Esophagus squamous epithelium (tissue), 5 donors: ENCODE measurements at places on chromosomes 5 and 9.
A peak's percentile ranks its signal among the peaks of the same experiment; 100 is the strongest.

GRCh38 chr9:92734931-92735635, 29.6 kb downstream of the BICD2 start:
- H3K27me3 ChIP-seq: no peaks in the 10 kb centered on the region
- H3K36me3 ChIP-seq: no peaks in the 10 kb centered on the region
- H3K4me1 ChIP-seq: peaks cover 36% of the 10 kb centered on the region
- peak overlapping the region; percentile 49 for H3K27ac ChIP-seq
- no peak for DNase-seq
- no peak overlapping the region for H3K4me3 ChIP-seq

DNA sequence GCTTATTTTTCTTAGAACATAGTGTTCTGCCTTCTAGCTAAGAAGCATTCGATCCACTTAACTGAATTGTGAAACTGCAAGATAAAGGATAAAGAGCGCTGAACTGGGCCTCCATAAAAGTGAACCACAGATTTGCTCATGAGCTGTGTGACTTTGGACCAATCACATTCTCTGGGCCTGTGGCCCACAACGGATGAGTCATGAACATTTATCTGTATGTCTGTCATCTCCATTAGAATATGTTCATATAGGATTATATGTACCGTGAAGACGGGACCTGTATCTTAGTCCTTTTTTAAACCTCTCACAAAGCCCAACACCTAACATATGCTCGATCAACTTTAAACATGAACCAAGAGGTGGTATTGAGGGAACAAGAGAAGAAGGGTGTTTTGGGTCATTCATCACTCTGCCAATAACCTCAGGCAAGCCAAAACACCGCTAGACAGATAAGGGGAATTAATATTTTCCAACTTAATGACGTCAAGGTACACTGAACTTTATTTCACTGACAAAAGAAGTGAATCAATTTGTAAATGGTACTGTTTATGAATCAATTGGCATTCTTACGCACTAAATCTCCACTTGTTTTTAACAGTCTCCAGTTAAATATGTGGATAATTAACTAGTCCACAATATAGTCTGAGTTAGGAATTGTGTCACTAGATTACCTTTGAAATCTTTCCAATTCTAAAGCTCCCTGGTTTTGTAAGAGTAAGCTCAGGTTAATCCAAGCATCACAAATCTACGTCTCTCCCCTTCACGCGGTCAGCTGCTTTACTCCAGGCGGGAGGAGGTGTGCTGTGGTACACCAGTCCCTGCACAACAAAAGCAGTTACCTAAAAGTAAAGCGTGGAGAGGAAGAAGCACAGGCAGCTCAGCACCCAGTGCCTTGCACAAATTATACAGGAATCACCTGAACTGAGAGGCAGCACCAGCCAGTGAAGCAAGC, 1.6 kb downstream of the TMEM245 start:
- peak overlapping the region; percentile 99 for H3K4me3 ChIP-seq
- no peak for DNase-seq
- peak overlapping the region; percentile 90 for H3K27ac ChIP-seq
- peaks cover 69% of the 10 kb centered on the region for H3K4me1 ChIP-seq

DNA sequence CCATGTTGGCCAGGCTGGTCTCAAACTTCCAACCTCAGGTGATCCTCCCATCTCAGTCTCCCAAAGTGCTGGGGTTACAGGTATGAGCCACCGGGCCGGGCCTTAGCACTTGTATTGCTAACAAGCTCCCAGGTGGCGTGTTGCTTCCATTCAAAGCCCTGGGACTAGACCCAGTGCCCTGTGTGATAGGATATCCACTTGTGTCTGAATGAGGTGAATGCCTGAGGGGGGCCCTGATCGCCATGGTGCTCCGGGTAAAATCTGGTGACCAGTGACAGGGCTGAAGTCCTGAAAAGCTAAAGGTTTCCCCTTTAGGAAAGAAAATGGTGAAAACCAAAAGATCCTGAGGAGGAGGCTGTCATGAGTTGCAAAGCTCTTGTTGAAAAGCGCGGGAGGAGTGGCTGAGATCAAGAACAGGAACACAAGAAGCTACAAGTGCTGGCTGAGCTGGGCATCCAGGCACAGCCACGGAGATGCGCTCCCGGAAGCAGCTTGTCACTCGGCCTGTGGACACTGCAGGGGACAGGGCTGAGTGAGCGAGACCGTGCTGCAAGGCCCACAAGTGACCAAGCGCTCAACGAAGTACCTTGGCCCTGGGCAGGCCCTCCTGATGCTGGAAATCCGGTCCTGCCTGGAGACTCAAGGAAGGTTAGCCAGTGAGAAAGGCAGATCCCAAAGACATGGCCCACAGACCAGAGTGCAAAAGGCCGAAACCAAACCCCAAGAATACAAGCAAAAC, 39.8 kb upstream of the NXNL2 start:
- H3K27me3 ChIP-seq: no peaks in the 10 kb centered on the region
- H3K4me3 ChIP-seq: no peak overlapping the region
- DNase-seq: no peak

DNA sequence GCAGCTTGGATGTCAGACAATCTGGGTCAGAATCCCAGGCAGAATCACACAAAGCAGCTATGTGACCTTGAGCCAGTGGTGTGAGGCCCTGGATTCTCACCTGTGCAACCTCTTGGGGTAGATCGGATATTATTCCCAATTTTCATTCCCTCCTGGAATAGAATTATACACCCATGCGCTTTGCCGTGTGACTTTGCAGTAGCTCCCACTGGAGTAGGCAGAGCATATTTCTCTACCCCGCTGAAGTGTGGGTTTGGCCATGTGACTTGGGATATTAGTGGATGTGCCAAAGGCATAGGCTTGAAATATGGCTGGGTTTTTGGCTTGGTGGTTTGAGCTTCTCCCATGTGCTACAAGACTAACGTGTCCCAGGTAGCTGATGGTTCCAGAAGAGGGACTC, 35.5 kb upstream of the IER5L start:
- H3K4me1 ChIP-seq: no peaks in the 10 kb centered on the region
- H3K36me3 ChIP-seq: no peaks in the 10 kb centered on the region
- H3K4me3 ChIP-seq: no peak overlapping the region

- no peak for DNase-seq
- H3K4me1 ChIP-seq: peaks cover 14% of the 10 kb centered on the region
- no peaks in the 10 kb centered on the region for H3K36me3 ChIP-seq
- no peak overlapping the region for H3K27ac ChIP-seq
These were observed 335.8 kb downstream of the GADD45G start for GRCh38 chr9:89940625-89941024.

DNA sequence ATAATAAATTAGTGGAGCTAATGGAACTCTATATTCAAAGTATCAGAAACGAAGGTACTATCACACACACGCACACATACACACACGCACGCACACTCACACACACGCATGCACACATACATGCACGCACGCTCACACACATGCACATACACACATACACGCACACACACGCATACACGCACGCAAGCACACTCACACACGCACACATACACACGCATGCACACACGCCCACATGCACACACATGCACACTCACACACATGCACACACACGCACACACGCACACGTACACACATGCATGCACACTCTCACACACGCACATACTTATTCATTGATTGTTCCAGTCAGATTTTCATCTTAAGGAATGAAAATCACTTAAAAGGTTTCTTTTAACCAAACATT, 69.8 kb upstream of the ICE1 start:
- no peaks in the 10 kb centered on the region for H3K36me3 ChIP-seq
- H3K27ac ChIP-seq: no peak overlapping the region
- no peak overlapping the region for H3K4me3 ChIP-seq

GRCh38 chr5:87243161-87243844, 24.4 kb upstream of the RASA1 start:
- no peaks in the 10 kb centered on the region for H3K27me3 ChIP-seq
- no peaks in the 10 kb centered on the region for H3K4me1 ChIP-seq
- H3K27ac ChIP-seq: no peak overlapping the region
- H3K36me3 ChIP-seq: no peaks in the 10 kb centered on the region

DNA sequence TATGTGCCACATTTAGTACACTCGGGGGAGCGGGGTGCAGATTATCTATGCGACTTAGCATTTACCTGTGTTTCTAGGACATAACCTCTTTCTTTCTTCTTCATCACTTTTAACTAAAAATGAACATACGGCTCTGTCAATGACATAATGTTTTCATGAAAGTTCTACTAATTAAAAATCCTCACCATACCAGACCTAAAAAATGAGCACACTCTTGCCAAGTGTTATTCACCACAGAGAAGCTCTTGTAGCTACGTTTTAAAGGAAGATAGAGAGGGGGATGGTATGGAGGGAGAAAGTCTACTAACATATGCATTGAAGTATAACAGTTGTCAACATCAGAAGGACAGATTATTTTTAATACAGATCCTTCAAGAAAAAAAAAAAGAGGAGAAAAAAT, 1.6 kb downstream of the CDH10 start:
- no peak overlapping the region for H3K4me3 ChIP-seq
- H3K27ac ChIP-seq: no peak overlapping the region
- DNase-seq: no peak
- peaks cover 8% of the 10 kb centered on the region for H3K4me1 ChIP-seq
- H3K27me3 ChIP-seq: no peaks in the 10 kb centered on the region
- H3K36me3 ChIP-seq: no peaks in the 10 kb centered on the region

GRCh38 chr5:50655067-50655809, 11.2 kb upstream of the PARP8 start:
- H3K36me3 ChIP-seq: no peaks in the 10 kb centered on the region
- no peak overlapping the region for H3K4me3 ChIP-seq
- DNase-seq: no peak
- H3K4me1 ChIP-seq: peaks cover 4% of the 10 kb centered on the region
- H3K27me3 ChIP-seq: no peaks in the 10 kb centered on the region
- no peak overlapping the region for H3K27ac ChIP-seq

DNA sequence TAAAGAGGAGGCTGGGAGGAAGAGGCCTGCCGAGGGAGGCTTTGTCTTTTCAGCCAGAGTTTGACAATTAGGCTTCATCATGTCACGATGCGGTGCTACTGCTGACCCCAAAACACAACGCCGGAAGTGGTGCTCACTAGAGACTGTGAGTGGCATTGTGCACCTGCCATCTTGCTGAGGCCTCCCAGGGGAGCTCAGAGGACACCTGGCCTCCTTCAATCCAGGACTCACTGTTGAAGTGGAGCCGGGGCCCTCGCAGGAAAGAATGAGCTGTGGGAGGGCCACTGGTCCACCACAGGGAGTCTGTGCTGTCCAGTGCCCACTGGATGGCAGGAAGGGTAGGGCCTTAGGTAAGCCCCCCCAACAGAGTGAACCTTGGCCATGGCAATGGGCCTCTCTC, 12.7 kb upstream of the SLC25A48 start:
- no peak for DNase-seq
- no peaks in the 10 kb centered on the region for H3K4me1 ChIP-seq
- no peaks in the 10 kb centered on the region for H3K27me3 ChIP-seq
- H3K36me3 ChIP-seq: no peaks in the 10 kb centered on the region
- H3K4me3 ChIP-seq: no peak overlapping the region
- H3K27ac ChIP-seq: no peak overlapping the region

GRCh38 chr9:109444771-109445320, 53.3 kb downstream of the PTPN3 start:
- DNase-seq: no peak
- H3K36me3 ChIP-seq: peaks cover 30% of the 10 kb centered on the region
- H3K4me3 ChIP-seq: no peak overlapping the region
- no peaks in the 10 kb centered on the region for H3K4me1 ChIP-seq
- H3K27me3 ChIP-seq: no peaks in the 10 kb centered on the region
- no peak overlapping the region for H3K27ac ChIP-seq

DNA sequence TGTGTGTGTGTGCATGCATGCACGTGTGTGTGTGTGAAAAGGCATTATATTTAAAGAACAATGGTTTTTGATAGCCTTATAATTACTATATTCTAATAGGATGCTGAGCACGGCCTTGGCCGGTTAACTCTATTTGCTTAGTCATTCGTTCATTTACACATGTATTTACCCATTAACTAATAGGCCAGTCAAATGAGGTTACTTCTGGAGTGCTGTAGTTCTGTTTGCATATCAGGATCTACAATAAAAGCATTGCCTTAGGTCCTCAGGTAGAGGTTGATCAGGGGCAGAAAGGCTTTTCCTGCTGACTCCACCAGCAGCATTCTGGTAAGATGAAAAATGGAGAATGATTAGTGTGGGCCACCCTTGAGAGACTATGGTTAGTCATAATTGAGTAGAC, 219.0 kb downstream of the COMMD10 start:
- H3K4me1 ChIP-seq: peaks cover 8% of the 10 kb centered on the region
- no peak for DNase-seq
- H3K27ac ChIP-seq: no peak overlapping the region
- H3K36me3 ChIP-seq: no peaks in the 10 kb centered on the region
- H3K4me3 ChIP-seq: no peak overlapping the region
